NCI-H446 treated with DMSO at 0.1 percent for 48 hours (cell line): ENCODE measurements at places on chromosomes 16 and 17.
A peak's percentile ranks its signal among the peaks of the same experiment; 100 is the strongest.

DNA sequence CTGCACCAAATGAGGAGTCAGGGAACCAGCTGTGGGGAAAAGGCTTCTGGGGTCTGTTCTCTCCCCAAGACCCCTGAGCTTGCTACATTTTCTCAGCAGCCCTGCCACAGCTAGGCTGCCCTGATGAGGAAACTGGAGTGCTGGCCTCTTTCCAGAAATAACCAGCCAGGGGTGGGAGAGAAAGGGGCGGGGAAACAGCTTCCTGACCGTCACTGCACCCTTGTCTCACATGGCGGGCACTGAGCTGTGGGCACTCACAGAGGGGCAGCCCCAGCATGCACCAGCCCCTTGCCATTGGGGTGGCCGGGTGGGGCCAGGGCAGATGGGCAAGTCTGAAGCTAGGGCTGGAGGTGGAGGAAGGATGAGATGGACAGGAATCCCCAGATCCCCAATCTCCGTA, 2.9 kb downstream of the SRL start:
- no peak for DNase-seq

DNA sequence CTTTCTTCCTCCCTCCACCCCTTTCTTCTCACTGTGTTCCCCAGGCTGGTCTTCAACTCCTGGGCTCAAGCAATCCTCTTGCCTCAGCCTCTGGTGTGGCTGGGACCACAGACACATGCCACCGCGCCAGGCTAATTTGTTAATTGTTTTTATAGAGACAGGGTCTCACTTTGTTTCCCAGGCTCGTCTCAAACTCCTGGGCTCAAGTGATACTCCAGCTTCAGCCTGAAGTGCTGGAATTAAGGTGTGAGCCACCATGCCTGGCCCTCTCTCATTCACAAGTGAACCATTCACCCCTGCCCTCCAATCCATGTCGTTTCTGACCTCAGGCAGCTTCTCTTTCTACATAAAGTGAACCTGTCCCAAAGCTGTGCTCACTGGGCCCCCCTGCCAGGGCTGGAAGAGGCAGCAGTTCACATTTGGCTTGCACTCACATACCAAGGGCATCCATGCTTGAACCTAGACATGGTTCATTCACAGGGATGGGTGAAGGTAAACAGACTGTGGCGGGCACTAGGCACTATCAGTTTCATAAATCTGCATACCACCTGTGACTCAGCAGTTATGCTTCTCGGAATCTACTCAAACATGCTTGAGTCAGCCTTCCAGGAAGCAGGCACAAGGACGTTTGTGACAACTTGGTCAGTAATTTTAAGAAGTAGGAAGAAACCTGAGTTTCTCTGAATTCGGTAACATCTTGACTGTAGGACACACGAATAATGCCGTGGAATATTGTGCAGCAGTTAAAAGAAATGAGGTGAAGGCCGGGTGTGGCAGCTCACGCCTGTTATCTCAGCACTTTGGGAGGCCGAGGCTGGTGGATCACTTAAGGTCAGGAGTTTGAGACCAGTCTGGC, 6.0 kb upstream of the RNF213 start:
- DNase-seq, result no peak

DNA sequence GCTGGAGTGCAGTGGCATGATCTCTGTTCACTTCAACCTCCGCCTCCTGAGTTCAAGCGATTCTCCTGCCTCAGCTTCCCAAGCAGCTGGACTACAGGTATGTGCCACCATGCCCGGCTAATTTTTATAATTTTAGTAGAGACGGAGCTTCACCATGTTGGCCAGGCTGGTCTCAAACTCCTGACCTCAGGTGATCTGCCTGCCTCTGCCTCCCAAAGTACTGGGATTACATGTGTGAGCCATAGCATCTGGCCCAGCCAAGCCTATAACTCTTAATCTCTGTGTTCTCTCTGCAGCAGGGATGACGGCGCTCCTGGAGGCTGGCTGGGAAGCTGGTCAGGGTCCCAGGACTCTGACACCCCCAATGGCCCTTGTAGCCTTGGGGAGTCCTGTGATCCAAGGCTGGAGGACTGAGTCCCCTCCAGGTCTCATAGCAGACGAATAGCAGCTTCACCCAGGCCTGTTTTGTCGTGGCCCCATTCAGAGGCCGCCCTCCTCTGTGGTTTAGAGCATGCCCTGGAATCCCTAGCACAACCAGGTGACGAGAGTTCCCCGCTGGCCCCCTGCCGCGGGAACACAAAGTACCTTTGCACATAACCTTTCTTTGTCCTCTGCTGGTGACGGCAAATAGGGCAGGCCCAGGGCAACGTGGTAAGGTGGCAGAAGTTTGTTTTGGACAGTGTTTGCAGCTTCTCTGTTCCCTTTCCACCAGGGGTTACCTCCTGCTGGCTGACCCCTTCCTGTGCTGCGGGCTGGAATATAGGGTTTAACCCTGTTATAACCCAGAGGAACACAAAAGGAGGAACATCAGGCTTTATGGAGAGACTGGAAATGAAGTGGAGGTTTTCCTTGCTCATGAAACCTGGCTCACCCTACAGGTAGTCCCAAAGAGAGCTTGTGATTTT, 43.0 kb upstream of the TOB1 start:
- DNase-seq, result no peak

GRCh38 chr16:9337308-9338032, 246.0 kb downstream of the HAPSTR1 start:
- DNase-seq, result no peak

GRCh38 chr17:30225919-30226553, 9.5 kb downstream of the SLC6A4 start:
- no peak for DNase-seq

DNA sequence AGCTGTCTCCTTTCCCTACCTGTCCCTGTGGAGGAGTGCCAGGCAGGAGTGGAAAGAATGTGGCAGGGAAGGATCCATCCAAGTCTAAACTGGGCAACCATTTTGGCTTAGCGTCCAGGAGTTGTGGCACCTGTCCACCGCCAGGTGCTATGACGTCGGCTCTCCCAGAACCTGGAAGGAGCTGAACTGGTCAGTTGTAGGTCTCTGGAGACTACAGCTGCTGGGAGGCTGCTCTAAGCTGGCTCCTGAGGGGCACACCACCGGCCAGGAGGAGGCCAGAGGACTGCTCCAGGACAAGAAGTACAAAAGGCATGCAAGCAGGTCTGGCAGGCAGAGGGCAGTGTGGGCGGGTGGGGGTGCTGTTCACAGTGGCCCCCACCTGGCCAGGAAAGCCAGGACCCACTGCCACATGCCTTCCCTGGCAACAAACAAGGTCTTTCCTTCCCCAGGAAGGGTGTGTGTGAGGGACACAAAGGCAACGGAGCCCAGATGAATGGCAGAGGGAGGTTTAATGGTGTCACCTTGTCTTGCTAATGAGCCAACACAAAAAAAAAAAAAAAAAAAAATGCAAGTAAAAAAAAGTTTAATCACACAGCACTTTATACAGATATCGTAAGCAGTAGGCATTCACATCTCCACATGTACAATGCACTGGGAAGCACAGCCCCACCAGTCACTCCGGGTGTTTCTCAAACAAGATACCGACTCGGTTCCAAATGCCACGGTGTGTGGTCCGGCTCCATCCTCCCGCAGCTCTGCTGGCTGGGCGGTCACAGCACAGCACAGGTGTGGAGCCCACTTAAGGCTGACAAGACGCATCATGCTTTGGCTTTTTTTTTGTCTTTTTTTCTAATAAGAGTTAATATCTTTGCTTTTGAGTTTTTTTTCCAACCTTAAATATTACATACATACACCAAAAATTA, 4.8 kb downstream of the SPHK1 start:
- no peak for DNase-seq

- no peak for DNase-seq
Measured at GRCh38 chr17:1260086-1260769, 10.0 kb upstream of the BHLHA9 start.

DNA sequence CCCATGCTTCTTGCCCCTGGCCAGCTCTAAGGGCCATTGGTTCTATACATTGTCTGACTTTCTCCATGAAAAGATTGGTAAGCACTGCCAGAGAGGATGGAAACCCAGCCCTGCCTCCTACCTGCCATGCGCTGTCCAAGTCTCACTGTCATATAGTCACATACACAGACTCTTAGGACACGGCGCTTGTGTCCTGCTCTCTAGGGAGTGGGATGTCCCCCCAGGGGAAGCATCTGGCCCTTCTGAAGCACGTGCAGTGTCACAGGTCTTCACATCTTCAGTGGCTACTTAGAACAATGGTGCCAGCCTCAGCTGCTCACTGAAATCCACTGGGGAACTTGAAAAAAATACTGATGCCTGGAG, 38.7 kb downstream of the MYO18A start:
- no peak for DNase-seq

DNA sequence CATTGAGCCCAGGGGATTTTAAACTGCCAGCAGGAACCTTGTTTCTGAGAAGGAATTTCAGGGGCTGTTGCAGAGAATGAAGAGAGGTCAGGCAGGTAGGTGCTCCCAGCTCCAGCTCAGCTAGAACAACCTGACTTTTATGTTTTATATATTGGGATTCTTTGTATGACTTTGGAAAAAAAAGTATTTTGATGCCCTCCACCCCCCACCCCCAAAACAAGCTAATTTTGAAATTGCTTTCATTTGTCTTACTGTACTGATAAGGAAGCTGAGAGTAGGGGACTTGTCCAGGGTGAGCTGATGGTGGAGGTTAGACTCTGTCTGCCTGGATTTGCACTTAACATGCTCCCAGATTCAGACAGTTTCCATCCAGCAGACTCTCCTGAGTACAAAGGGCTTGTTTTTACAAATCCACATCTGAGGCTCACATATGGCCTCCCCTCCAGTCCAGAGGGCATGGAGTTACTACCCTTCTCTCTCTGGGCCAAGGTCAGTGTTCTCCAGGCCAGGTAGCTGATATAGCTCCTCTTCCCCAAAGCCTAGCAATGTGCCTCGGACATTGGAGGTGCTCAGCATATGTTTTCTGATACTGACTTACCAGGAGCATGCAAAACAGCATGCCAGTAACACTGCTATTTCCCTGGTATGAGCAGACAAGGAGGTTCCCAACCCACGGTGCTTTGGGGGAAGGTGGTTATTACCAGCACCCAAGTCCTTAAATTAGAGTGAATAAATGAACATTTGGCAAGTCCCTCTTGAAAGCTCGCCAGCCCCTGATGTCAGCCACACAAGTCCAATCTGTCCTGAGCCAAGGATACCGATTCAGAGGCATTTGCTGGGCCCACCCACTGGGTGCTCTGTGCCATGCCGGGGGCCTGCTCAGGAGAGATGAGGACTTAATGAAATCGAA, 11.3 kb downstream of the STX1B start:
- peak; percentile 67 for DNase-seq

DNA sequence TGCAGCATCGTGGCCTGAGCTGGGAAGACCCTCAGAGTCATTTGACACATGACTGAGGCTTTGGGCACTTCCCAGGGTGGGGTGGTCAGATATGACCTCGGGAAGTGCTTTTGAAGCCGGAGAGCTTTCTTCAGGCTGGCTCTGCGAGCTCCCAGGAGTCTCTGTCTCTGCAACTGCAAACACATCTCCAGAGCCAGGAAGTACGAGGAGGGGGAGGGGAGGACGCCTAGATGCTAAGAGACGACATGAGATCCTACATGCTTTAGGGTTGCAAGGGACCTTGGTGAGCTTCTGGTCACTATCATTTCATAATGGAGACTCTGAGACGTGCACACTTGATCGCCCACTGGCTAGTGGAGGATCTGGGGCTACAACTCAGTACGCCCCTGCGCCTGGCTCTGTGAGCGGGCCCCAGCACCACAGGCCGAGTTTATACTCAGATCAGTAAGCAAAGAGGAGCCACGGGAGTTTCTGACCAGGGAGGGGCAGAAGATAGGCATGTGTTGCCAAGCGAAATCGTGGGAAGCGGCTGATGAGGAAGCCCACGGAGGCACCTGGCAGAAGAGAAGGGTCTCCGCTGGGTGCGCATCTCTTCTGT, 527 bp upstream of the MGAT5B start:
- DNase-seq, result no peak
